Activated CD4-positive, alpha-beta memory T cell treated with anti-CD3 and anti-CD28 coated beads, Interleukin-2, amount 10 ng/mL, durations not matched to agents 7 days and 5 days (primary cell): ENCODE measurements at places on chromosomes 7 and 10. TPM values are rescaled to one million over a fixed set of nuclear protein-coding genes. Genes with fewer than 3 reads are reported as not detected.

The SPACDR gene
- 4.0 TPM for total RNA-seq

- peaks cover 2% of the 10 kb centered on the region for H3K36me3 ChIP-seq
- peak; percentile 22 for DNase-seq
- H3K4me3 ChIP-seq: no peak overlapping the region
These were observed 2.4 kb upstream of the CNOT4 start for GRCh38 chr7:135512135-135512887.

The HNRNPH3 gene
- 122 TPM for total RNA-seq

The SLC26A3 gene
- total RNA-seq: not detected

GRCh38 chr7:129493555-129493954 lies 8.8 kb upstream of the SMKR1 start:
- no peak for DNase-seq
- peak overlapping the region; percentile 72 for H3K27ac ChIP-seq
- no peaks in the 10 kb centered on the region for H3K27me3 ChIP-seq
- H3K4me3 ChIP-seq: no peak overlapping the region
- H3K4me1 ChIP-seq: peaks cover 50% of the 10 kb centered on the region

- H3K27me3 ChIP-seq: no peaks in the 10 kb centered on the region
- no peak overlapping the region for H3K4me3 ChIP-seq
- H3K36me3 ChIP-seq: no peaks in the 10 kb centered on the region
- DNase-seq: no peak
These were observed 46.5 kb downstream of the LHPP start for GRCh38 chr10:124508070-124508667.

The CLEC2L gene
- not detected for total RNA-seq

The KIF11 gene
- total RNA-seq: 78.5 TPM

The FAM185A gene
- 7.2 TPM for total RNA-seq

DNA sequence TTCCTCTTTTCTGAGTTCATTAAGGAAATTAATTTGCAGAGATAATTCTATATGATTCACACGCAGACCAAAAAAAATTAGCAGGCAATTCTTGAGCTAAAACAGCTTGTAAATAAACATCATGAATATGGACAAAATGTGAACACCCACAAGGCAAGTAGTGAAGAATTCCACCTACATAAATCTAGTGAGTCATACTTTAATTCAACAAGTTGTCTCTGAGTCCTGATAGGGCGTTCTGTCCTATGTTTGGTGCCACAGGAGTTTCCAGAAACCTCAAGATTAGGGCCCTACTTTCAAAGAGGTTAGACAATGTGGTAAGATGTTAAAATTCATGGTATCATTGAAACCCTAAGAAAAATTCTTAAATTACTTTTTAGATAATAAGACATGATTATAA lies 122.3 kb downstream of the SGMS1 start:
- H3K4me3 ChIP-seq: no peak overlapping the region
- peaks cover 47% of the 10 kb centered on the region for H3K4me1 ChIP-seq
- no peak overlapping the region for H3K27ac ChIP-seq
- DNase-seq: no peak

The EMX2 gene
- not detected for total RNA-seq

The TAS2R5 gene
- total RNA-seq: 0.91 TPM

GRCh38 chr7:2281541-2281940 lies 32.7 kb downstream of the SNX8 start:
- DNase-seq: no peak
- H3K27me3 ChIP-seq: no peaks in the 10 kb centered on the region
- H3K4me1 ChIP-seq: no peaks in the 10 kb centered on the region
- H3K27ac ChIP-seq: no peak overlapping the region
- peaks cover 5% of the 10 kb centered on the region for H3K36me3 ChIP-seq

The DENND2A gene
- total RNA-seq: not detected

DNA sequence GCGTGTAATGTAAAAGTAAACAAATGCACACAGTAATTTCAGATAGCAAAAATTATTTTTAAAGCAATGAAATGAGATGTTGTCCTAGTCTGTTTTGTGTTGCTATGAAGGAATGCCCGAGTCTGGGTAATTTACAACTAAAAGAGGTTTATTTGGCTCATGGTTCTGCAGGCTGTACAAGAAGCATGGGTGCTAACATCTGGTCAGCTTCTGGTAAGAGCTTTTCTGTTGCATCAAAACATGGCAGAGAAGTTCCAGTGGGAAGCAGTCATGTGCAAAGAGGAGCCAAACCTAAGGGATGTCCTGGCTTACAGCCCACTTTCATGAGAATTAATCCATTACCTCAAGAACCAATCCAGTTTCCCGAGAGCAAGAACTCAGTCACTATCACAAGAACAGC lies 62.9 kb upstream of the MNX1 start:
- DNase-seq: no peak
- H3K27me3 ChIP-seq: peaks cover 28% of the 10 kb centered on the region
- H3K27ac ChIP-seq: no peak overlapping the region
- H3K4me3 ChIP-seq: no peak overlapping the region

DNA sequence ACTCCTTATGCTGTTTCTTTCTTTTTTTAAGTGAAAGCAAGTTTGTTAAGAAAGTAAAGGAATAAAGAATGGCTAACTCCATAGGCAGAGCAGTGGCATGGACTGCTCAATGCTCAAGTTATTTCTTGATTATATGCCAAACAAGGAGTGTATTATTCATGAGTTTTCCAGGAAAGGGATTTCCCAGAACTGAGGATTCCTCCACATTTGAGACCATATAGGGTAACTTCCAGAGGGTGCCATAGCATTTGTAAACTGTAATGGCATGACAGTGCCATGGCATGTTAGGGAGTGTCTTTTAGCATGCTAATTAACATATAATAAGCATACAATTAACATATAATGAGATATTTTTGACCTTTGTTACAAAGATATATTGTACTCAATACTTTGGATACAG lies 1034.5 kb upstream of the PHF14 start:
- no peaks in the 10 kb centered on the region for H3K36me3 ChIP-seq
- H3K4me3 ChIP-seq: no peak overlapping the region
- no peaks in the 10 kb centered on the region for H3K27me3 ChIP-seq
- H3K27ac ChIP-seq: no peak overlapping the region
- H3K4me1 ChIP-seq: no peaks in the 10 kb centered on the region
- no peak for DNase-seq

- no peak for DNase-seq
- H3K4me1 ChIP-seq: peaks cover 25% of the 10 kb centered on the region
- H3K36me3 ChIP-seq: no peaks in the 10 kb centered on the region
- H3K27me3 ChIP-seq: peaks cover 20% of the 10 kb centered on the region
- no peak overlapping the region for H3K4me3 ChIP-seq
These were observed 23.6 kb downstream of the IFIT3 start for GRCh38 chr10:89351412-89351779.

- peak overlapping the region; percentile 97 for H3K27ac ChIP-seq
- H3K36me3 ChIP-seq: peaks cover 28% of the 10 kb centered on the region
- no peak for DNase-seq
- H3K27me3 ChIP-seq: peaks cover 4% of the 10 kb centered on the region
- H3K4me1 ChIP-seq: peaks cover 30% of the 10 kb centered on the region
- H3K4me3 ChIP-seq: peak overlapping the region; percentile 95
These were observed 1.0 kb downstream of the LRCH4 start for GRCh38 chr7:100584683-100585510.

The LRRC18 gene
- not detected for total RNA-seq

GRCh38 chr10:5355594-5356301 lies 9.0 kb upstream of the UCN3 start:
- no peak for DNase-seq
- H3K4me3 ChIP-seq: no peak overlapping the region
- peaks cover 5% of the 10 kb centered on the region for H3K4me1 ChIP-seq
- peaks cover 3% of the 10 kb centered on the region for H3K27me3 ChIP-seq

DNA sequence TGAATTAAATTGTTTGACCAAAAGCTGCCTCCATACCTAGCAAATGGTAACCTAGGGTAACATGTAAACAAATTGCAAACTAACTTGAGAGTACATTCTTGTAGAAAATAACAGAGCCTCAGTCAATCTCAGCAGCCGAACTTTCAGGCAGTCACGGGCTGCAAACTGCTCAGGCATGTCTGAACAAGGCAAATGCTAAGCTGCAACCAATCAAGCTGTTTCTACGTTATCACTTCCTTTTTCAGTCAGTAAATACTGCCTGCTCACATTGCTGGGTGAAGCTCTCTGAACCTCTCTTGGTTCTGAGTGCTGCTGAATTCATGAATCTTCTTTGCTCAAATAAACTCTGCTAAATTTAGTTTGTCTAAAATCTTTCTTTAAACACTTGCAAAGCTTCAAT lies 1212.4 kb downstream of the SORCS1 start:
- H3K27ac ChIP-seq: no peak overlapping the region
- DNase-seq: no peak
- H3K27me3 ChIP-seq: no peaks in the 10 kb centered on the region
- H3K4me1 ChIP-seq: no peaks in the 10 kb centered on the region
- H3K4me3 ChIP-seq: no peak overlapping the region

GRCh38 chr7:16619979-16620408 lies 25.6 kb downstream of the ANKMY2 start:
- peaks cover 48% of the 10 kb centered on the region for H3K36me3 ChIP-seq
- no peaks in the 10 kb centered on the region for H3K27me3 ChIP-seq
- H3K27ac ChIP-seq: peak overlapping the region; percentile 12
- H3K4me3 ChIP-seq: no peak overlapping the region
- H3K4me1 ChIP-seq: peaks cover 13% of the 10 kb centered on the region

DNA sequence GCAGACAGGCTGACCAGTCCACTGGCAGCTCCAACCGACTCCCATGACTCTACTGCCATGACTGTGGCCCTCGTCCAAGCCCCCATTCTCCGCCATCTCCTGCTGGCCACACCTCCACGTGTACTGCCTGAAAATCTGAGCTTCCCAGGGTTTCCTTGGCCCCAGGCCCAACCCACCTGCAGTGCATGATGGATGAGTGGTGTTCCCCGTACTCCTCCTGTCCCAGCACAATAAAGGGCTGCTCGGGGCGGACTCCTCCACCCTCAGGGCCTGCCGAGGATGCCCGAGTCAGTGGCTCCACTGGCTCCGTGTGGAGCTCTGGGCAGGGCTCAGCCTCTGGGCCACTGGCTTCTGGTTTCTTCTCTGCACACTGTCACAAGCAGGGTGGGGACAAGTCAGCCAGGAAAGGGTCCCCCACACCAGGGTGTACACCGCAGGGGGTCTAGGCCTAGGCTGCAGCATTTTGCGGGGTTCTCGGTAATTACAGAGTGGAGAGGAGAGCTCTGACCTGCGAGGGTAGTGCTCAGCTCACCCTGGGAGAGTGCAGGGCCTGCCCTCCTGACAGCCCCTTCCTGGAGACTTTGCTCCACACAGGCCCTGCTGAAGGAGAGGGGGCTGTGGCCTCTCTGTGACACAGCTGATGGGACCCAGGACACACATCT lies 15.2 kb downstream of the WDR91 start:
- no peaks in the 10 kb centered on the region for H3K27me3 ChIP-seq
- H3K36me3 ChIP-seq: peaks cover 27% of the 10 kb centered on the region
- DNase-seq: no peak
- no peak overlapping the region for H3K4me3 ChIP-seq

The GIMAP8 gene
- 26.4 TPM for total RNA-seq

The ZNF488 gene
- 0.08 TPM for total RNA-seq

- no peaks in the 10 kb centered on the region for H3K36me3 ChIP-seq
- DNase-seq: no peak
- H3K27me3 ChIP-seq: peaks cover 61% of the 10 kb centered on the region
These were observed 105.4 kb upstream of the BTBD16 start for GRCh38 chr10:122165484-122166276.

- no peak overlapping the region for H3K27ac ChIP-seq
- H3K27me3 ChIP-seq: peaks cover 47% of the 10 kb centered on the region
- peak overlapping the region; percentile 80 for H3K4me3 ChIP-seq
- H3K4me1 ChIP-seq: peaks cover 12% of the 10 kb centered on the region
These were observed 1.2 kb downstream of the MACROH2A2 start for GRCh38 chr10:70053841-70054288.

DNA sequence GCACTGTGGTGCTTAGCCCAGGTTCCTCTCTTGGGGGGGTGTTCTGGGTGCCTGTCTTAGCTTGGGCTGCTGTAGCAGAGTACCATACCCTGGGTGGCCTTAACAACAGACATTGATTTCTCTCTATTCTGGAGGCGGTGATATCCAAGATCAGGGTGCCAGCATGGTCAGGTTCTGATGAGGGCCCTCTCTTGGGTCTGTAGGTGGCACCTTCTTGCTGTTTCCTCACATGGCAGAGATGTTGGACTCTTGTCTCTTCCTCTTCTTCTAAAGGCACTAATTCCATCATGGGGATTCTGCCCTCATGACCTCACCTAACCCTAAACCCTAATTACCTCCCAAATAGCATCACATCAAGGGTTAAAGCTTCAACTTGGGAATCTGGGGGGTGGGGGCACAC lies 19.9 kb upstream of the CRHR2 start:
- H3K4me3 ChIP-seq: no peak overlapping the region
- H3K27me3 ChIP-seq: peaks cover 3% of the 10 kb centered on the region
- peaks cover 14% of the 10 kb centered on the region for H3K4me1 ChIP-seq
- DNase-seq: peak; percentile 48

DNA sequence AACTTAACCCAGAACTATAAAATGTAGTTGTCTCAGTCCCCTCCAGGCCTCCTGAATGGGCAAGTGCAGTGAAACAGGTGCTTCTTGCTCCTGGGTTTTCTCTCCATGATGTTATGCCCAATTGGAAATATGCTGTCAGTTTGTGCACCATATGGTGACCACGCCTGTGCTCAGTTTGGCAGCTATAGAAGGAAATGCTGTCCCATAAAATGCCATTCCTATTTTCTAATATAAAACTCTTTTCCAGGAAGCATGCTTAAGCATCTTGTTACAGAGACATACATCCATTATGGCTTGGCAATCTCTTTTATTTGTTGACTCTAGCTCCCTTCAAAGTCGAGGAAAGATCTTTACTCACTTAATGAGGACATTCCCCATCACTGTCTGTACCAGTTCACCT lies 45.2 kb downstream of the FGFBP3 start:
- no peak overlapping the region for H3K4me3 ChIP-seq
- peaks cover 37% of the 10 kb centered on the region for H3K36me3 ChIP-seq
- H3K4me1 ChIP-seq: no peaks in the 10 kb centered on the region

The ANXA8L1 gene
- total RNA-seq: 0.45 TPM

- no peak overlapping the region for H3K27ac ChIP-seq
- no peaks in the 10 kb centered on the region for H3K27me3 ChIP-seq
- no peak for DNase-seq
- H3K4me1 ChIP-seq: peaks cover 2% of the 10 kb centered on the region
- no peaks in the 10 kb centered on the region for H3K36me3 ChIP-seq
These were observed 52.1 kb downstream of the MPP7 start for GRCh38 chr10:28250782-28251181.

The ELAPOR2 gene
- total RNA-seq: 3.9 TPM

GRCh38 chr7:80498481-80499349 lies 13.1 kb downstream of the GNAT3 start:
- no peak for DNase-seq
- no peaks in the 10 kb centered on the region for H3K36me3 ChIP-seq
- H3K4me1 ChIP-seq: no peaks in the 10 kb centered on the region
- no peak overlapping the region for H3K27ac ChIP-seq
- H3K27me3 ChIP-seq: no peaks in the 10 kb centered on the region
- no peak overlapping the region for H3K4me3 ChIP-seq

The MYH16 gene
- total RNA-seq: not detected

DNA sequence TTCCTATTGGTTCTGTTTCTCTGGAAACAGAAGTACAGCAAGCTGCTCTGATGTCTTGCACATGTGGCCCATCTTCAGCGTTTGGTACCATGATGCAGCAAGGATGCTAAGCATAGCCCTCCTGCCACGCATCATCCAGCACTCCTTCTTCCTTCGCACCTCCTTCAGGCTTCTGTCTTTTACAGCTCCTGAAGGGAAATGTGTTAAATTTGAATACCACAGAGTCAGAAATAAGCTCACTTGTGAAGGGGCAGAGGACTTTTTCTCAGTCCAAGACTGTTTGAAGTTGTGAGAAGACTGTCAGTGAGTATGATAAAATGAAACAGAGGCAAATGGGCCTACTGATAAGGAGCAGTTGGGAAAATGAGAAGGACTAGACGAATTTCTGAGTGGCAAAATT lies 20.7 kb downstream of the TSPAN13 start:
- no peak for DNase-seq
- H3K27ac ChIP-seq: no peak overlapping the region
- H3K36me3 ChIP-seq: no peaks in the 10 kb centered on the region
